Spinal cord (tissue), 10 donors: ENCODE measurements at places on chromosomes 16 and 17. TPM values are rescaled to one million over a fixed set of nuclear protein-coding genes. Genes with fewer than 3 reads are reported as not detected.

DNA sequence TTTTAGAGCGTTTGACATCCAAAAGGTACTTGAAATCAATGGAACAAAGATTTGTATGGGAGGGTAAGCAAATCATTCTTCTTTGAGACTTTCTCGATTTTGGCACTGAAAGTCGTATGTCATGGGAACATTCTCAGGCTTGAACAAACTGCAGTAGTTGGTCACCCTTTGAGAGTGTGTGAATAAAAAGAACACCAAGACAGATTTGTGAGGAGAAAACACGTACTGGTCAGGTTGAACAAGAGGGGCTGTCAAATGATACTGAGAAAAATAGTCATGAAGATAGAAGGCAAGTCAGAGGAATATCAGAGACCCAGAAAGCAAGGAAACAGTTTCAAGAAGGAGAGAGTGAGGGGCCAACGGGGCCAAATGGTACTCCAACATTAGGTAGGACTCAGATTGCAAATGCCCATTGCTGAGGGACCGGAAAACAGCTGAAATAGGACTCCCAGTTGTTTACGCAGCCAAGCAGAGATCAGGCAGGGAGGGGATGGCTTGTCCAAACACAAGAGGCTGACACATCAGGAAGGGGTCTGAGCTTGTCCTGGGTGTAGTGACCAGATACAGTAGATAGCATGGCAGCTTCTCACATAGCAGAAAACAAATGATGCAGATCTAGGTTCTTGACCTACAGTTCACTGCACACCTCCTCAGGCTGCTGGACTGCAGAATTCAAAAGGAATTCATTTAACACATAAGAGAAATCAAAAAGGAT is 74.5 kb upstream of the MYOCD start:
- no peaks in the 10 kb centered on the region for H3K36me3 ChIP-seq
- no peak overlapping the region for H3K27ac ChIP-seq
- H3K27me3 ChIP-seq = no peaks in the 10 kb centered on the region
- no peak overlapping the region for H3K4me3 ChIP-seq

- no peak overlapping the region for H3K27ac ChIP-seq
- H3K36me3 ChIP-seq = peaks cover 24% of the 10 kb centered on the region
- no peaks in the 10 kb centered on the region for H3K4me1 ChIP-seq
- H3K4me3 ChIP-seq = no peak overlapping the region
Measured at GRCh38 chr17:67107811-67108775, 63.7 kb downstream of the CACNG1 start.

DNA sequence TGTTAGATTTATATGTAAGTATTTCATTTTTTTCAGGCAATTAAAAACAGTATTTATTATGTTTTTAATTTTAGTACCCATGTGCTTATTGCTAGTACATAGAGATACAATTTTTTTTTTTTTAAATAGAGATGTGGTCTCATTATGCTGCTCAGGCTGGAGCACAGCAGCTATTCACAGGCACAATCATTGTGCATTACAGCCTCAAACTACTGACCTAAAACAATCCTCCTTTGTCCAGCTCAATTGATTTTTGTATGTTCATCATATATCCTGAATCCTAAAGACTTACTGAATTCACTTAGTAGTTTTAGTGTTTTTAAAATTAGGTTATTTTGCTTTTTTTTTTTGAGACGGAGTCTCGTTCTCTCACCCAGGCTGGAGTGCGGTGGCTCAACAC is 26.3 kb downstream of the SPECC1 start:
- H3K4me3 ChIP-seq = no peak overlapping the region
- no peaks in the 10 kb centered on the region for H3K27me3 ChIP-seq
- DNase-seq = no peak
- no peaks in the 10 kb centered on the region for H3K4me1 ChIP-seq
- H3K36me3 ChIP-seq = no peaks in the 10 kb centered on the region
- H3K27ac ChIP-seq = no peak overlapping the region

GRCh38 chr17:74831444-74832146 is 28.1 kb downstream of the GRIN2C start:
- H3K27me3 ChIP-seq = no peaks in the 10 kb centered on the region
- DNase-seq = no peak
- H3K4me3 ChIP-seq = no peak overlapping the region

GRCh38 chr17:39966771-39967170 is 4.0 kb downstream of the GSDMA start:
- H3K36me3 ChIP-seq = no peaks in the 10 kb centered on the region
- no peaks in the 10 kb centered on the region for H3K4me1 ChIP-seq
- peaks cover 15% of the 10 kb centered on the region for H3K27me3 ChIP-seq
- H3K4me3 ChIP-seq = no peak overlapping the region
- no peak overlapping the region for H3K27ac ChIP-seq
- no peak for DNase-seq

- H3K27me3 ChIP-seq = peaks cover 2% of the 10 kb centered on the region
- no peak overlapping the region for H3K4me3 ChIP-seq
- H3K27ac ChIP-seq = no peak overlapping the region
- H3K36me3 ChIP-seq = no peaks in the 10 kb centered on the region
Measured at GRCh38 chr17:49548506-49549310, 27.0 kb upstream of the NXPH3 start.

- peaks cover 12% of the 10 kb centered on the region for H3K27me3 ChIP-seq
- no peak overlapping the region for H3K27ac ChIP-seq
- H3K4me3 ChIP-seq = peak overlapping the region; percentile 35
- H3K36me3 ChIP-seq = peaks cover 20% of the 10 kb centered on the region
- peaks cover 44% of the 10 kb centered on the region for H3K4me1 ChIP-seq
Measured at GRCh38 chr16:29898135-29898803, 1.1 kb downstream of the SEZ6L2 start.

DNA sequence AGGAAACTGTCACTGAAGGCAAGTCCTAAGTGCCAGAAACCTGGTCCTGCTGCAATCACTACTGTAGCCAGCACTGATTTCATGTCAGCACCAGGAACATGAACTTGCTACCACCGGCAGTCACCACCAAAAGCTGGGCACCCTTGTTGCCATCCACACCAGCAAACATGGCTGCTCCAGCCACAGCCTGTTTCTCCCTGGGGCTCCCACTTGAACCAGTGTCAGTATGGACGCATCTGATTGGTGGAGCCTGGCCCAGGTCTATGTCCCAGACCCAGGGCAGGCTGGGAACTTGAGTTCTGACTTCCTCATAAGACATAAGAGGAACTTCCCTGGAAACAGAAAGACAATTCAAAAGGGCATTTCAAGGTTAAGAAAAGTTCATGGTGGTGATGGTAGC is 56.5 kb downstream of the COPRS start:
- no peaks in the 10 kb centered on the region for H3K4me1 ChIP-seq
- H3K4me3 ChIP-seq = no peak overlapping the region
- H3K27ac ChIP-seq = no peak overlapping the region
- no peaks in the 10 kb centered on the region for H3K36me3 ChIP-seq
- no peaks in the 10 kb centered on the region for H3K27me3 ChIP-seq

DNA sequence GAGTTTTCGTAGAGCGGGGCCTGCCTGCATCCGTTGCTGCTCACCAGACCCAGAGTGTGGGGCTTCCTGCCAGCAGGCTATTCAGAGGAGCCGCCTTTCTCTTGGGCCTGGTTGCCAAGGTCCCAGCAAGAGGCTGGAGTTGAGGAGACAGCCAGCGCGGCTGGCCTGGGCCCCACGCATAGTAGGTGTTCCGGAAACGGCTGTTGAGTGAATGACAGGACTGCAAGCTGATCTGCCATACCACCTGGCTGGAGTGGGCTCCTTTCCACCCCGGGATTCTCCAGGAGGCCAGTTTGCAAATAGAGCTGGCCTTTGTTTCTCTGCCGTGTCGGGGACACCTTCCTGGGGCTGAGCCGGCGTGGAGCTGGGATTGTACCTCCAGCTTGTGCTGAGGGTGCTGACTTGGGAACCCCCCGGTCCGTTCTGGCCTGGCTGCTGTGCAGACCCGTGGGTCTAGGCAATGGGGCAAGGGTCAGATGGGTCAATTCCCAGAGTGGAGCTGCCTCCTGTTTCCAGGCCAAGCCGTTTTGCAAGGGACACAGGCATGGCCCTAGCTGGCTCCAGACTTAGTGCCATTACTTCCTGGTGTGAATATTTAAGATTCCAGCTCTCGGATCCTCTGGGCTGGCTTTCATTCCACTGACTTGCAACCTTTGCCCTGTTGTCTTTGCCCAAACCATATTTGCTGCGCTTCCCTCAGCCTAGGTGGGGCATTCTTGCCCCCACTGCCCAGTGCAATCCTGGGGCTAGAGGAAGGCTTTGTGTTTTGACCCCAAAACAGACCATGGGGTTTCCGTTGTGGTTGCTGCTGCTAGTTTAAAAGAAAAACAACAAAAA is 68.8 kb downstream of the CMIP start:
- peak overlapping the region; percentile 55 for H3K27ac ChIP-seq
- no peaks in the 10 kb centered on the region for H3K27me3 ChIP-seq
- DNase-seq = peak; percentile 69
- H3K36me3 ChIP-seq = peaks cover 14% of the 10 kb centered on the region
- H3K4me3 ChIP-seq = no peak overlapping the region

- no peaks in the 10 kb centered on the region for H3K36me3 ChIP-seq
- no peak for DNase-seq
- no peaks in the 10 kb centered on the region for H3K27me3 ChIP-seq
- H3K27ac ChIP-seq = no peak overlapping the region
- peaks cover 10% of the 10 kb centered on the region for H3K4me1 ChIP-seq
- H3K4me3 ChIP-seq = no peak overlapping the region
Measured at GRCh38 chr17:9367156-9367555, 208.5 kb downstream of the STX8 start.

GRCh38 chr17:56109836-56110235 is 43.4 kb upstream of the ANKFN1 start:
- no peaks in the 10 kb centered on the region for H3K4me1 ChIP-seq
- no peak overlapping the region for H3K27ac ChIP-seq
- DNase-seq = no peak
- H3K4me3 ChIP-seq = no peak overlapping the region
- no peaks in the 10 kb centered on the region for H3K36me3 ChIP-seq
- no peaks in the 10 kb centered on the region for H3K27me3 ChIP-seq

DNA sequence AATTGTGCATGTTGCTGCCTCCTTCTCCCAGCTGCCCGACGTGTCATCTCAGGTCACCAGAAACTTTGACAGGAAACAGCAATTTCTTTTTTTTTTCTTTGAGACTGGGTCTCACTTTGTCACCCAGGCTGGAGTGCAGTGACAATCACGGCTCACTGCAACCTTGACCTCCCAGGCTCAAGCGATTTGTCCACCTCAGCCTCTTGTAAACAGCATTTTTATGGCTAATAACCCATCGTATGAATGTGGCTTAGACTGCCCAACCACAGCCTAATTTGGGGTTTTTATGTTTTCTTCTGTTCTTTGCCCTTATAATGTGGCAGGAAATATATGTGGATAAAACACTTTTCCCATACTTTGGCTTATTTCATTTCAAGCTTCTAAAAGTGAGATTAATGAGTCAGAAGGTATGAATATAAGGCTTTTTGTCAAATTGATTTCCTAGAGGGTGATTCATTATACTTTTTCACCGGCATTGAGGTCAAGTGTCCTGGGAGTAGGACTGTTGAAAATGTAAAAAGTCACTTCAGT is 31.0 kb upstream of the SLC5A10 start:
- no peak for DNase-seq
- H3K36me3 ChIP-seq = peaks cover 31% of the 10 kb centered on the region
- H3K4me1 ChIP-seq = no peaks in the 10 kb centered on the region

GRCh38 chr17:37701496-37701898 is 43.4 kb downstream of the HNF1B start:
- H3K4me1 ChIP-seq = no peaks in the 10 kb centered on the region
- peaks cover 5% of the 10 kb centered on the region for H3K36me3 ChIP-seq
- H3K27me3 ChIP-seq = no peaks in the 10 kb centered on the region

- no peak overlapping the region for H3K27ac ChIP-seq
- no peak for DNase-seq
- H3K36me3 ChIP-seq = no peaks in the 10 kb centered on the region
- H3K4me1 ChIP-seq = no peaks in the 10 kb centered on the region
- no peak overlapping the region for H3K4me3 ChIP-seq
Measured at GRCh38 chr17:68771867-68772515, 170.8 kb upstream of the FAM20A start.

DNA sequence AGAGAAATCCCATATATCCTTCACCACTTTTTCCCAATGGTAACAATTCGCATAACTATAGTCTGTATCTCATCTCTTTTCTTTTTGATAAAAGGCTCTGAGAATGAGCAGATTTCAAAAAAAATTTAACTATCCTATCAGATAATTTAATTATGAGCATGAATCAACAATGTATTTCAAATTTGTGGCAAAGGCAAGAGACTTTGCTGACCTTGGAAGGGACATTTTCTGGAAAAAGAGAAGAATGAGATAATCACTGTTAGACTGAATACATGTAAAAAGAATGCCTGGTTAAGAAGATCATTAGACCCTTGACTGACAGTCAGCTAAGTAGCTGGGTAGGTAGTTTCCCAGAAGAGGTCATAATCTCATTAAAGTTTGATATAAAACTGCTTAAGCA is 428.4 kb upstream of the XYLT1 start:
- H3K4me1 ChIP-seq = no peaks in the 10 kb centered on the region
- H3K27ac ChIP-seq = no peak overlapping the region
- H3K4me3 ChIP-seq = no peak overlapping the region

DNA sequence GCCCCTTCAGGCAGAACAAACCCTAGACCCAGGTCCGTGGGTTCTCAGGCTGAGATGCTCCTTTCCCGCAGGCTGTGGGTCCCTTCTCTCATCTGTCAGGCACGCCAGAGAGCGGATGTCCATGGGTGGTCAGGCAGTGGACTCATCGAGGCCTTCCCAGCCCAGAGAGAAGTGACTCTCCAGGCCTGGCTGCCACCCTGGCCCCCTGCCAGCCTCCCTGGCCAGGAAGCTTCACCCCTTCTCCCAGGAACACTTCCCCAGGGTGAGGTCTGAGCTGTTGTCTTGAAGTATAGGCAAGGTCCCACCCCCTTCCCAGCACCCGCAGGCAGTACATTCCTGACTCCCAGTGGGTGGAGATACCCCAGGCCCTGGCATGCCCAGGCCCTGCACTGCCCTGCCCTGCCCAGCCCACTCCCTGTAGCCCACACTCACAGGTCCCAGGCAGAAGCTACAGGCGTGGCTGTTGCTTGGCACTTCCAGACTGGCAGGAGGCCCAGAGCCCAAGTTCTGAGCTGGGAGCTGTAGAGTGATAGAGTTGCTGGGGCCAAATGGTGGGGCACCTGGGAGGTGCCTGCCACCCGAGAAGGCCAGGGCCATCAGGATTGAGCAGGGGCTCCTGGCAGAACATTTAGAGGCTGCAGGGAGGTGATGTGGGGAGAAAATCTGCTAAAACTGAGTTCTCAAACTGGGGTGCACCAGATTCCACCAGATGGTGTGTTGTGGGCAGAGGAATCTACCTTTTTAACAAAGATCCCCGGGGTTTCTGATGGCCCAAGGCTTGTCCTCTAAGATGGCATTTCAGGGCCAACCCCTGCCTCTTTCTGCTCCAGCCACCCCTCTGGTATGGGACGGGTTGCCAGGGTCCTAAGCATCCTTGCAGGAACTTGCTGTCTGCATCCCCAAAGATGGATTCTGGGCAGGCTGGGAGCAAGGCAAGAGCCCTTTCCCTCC is 6.7 kb downstream of the ITGA3 start:
- peaks cover 18% of the 10 kb centered on the region for H3K36me3 ChIP-seq
- H3K27ac ChIP-seq = no peak overlapping the region
- no peak overlapping the region for H3K4me3 ChIP-seq
- H3K27me3 ChIP-seq = no peaks in the 10 kb centered on the region
- DNase-seq = no peak

GRCh38 chr16:27725236-27726000 is 175.5 kb downstream of the KATNIP start:
- H3K27ac ChIP-seq = peak overlapping the region; percentile 72
- H3K36me3 ChIP-seq = peaks cover 38% of the 10 kb centered on the region
- H3K4me1 ChIP-seq = peaks cover 63% of the 10 kb centered on the region
- no peak overlapping the region for H3K4me3 ChIP-seq
- no peaks in the 10 kb centered on the region for H3K27me3 ChIP-seq

Gene NTN3
- 3.0 TPM for total RNA-seq

Gene C17orf58
- 15.6 TPM for total RNA-seq

Gene MYH13
- not detected for total RNA-seq

Gene CCDC182
- not detected for total RNA-seq

Gene FOXL1
- 8.9 TPM for total RNA-seq

Gene CCDC154
- 2.2 TPM for total RNA-seq

Gene NPTX1
- total RNA-seq = 19.4 TPM

Gene CHMP1A
- 63.1 TPM for total RNA-seq
